Natural killer cell (primary cell): ENCODE measurements at places on chromosomes 5 and 9. TPM values are rescaled to one million over a fixed set of nuclear protein-coding genes. Genes with fewer than 3 reads are reported as not detected.

Gene C5orf58
- not detected for total RNA-seq

Gene B4GALT7
- total RNA-seq: 28.7 TPM

DNA sequence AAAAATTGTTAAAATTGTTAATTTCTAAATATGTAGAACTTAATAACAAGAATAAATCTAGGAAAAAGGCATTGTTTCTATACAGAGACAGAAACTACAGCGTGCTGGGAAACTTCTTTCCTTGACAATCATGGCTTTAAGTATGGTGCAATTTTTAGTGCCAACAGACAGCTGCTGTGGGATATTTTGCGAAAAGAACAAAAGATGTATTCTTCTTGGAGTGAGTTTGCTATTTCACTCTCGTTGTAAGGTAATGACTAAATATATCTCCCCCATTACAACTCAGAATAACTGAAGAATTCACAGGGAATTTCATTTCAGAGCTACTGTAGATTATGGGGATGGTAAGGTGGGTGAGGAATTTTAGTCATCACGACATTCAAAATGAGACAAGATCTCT, 2055.0 kb upstream of the ACO1 start:
- no peak for DNase-seq

Gene OR13C9
- not detected for total RNA-seq

Gene LEAP2
- total RNA-seq: 0.70 TPM

GRCh38 chr9:76374783-76375559, 19.3 kb downstream of the RFK start:
- no peak for DNase-seq

DNA sequence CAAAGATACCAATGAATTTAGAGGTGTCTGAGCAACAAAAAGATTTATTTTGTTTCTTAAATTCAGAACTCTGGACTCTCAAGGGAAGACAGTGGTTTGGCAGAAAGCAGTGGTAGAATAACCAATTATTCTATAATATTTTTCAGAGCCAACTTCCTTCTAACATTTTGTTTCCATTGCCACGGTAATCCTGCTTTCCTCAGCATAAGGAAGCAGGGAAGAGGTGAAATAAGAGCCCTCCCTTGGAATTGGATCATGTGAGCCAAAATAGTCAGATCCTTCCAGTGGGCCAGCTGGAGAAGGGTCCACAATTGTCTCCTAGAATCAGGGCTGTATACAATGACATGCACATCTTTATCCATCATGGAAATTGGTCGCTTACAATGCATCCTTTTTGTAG, 130.0 kb upstream of the MAP1B start:
- no peak for DNase-seq

DNA sequence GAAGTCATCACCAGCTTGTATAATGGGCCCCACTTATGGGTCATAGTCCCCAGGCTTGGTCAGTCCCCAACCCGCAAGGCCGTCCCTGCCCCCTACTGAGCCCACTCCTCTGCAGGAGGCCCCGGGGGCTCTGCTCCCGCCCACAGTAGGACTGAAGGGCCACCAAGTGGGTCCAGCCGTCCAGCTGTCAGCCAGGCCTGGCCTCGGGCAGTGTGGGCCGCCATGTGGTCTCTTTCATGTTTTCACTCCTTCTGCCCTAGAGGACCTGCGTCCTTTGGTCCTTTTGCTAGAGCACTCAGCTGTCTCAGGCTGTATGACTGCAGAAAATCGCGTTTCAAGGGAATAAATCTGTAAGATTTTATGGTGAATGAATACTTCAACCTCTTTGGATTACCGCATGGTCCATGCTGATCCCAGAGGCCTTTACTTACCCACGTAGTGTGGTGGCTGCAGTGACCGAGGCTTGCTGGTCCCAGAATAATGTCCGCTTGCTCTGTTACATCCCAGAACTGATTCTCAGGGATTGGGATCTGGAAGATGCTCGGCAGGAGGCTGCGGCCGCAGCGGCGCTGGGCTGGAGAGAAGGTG, 105.7 kb upstream of the FAM120A start:
- no peak for DNase-seq

DNA sequence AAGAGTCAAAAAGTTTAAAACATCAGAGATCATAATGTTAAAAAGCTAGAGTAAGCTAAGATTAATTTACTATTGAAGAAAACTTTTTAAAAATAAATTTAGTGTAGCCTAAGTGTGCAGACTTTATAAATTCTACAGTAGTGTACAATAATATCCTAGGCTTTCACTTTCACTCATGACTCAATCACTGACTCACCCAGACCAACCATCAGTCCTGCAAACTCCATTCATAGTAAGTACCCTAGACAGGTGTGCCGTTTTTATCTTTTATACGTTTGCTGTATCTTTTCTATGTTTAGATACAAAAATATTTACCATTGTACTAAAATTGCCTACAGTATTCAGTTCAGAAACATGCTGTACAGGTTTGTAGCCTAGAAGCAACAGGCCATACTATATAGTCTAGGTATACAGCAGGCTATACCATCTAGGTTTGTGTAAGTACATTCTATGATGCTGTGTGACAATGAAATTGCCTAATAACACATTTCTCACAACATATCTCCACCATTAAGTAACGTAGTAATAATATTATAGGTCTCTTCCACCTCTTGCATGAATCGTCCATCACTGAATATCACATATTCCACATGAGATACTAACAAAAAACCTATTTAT, 59.2 kb downstream of the MEGF9 start:
- DNase-seq: no peak

DNA sequence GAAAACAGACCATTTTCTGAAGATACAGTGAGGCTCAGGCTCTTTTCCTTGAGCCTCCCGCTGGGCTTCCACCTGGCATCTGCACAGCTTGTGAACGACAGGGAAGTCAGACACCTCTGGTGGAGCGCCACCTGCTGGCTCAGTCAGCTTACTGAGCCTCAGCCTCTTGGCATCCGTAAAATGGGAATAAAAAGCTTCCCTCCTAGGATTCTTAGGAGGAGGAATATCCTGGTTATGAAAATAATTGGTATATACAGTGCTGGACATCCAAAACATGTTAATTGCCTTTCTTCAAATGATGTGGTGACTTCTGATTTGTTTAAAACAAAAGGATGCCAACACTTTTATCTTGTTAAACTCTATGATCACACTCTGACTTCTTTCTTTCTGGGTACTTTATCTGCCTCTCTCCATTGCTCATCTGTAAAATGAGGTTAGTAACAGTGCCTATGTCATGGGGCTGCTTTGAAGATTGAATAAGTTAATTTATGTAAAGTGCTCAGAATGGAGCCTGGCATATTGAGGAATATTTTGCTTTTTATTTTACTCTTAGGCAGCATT, 67.5 kb downstream of the MAMDC2 start:
- DNase-seq: peak; percentile 35

GRCh38 chr5:61657686-61658085, 325.6 kb downstream of the ZSWIM6 start:
- DNase-seq: no peak

- DNase-seq: no peak
Observed at GRCh38 chr5:33462456-33462855, 21.7 kb downstream of the TARS1 start.

- DNase-seq: no peak
Observed at GRCh38 chr5:125291447-125291846, 545.0 kb upstream of the ZNF608 start.

DNA sequence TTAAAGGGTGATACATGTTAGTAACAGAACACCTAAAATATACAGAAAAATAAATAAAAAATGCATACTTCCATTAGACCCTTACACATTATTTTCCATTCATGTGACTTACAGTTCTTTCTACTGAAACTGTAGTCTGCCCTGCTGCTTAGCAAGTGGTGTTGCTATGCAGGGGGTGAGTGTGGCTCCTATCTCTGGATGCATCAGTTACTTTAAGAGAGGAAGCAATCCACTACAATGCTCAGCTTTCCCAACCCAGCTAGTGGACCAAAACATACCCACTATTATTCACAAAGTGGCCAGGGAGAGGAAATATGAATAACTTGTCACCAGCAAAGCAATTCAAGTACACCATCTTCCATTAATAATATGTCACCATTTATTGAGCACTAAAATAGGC, 121.8 kb downstream of the DOCK2 start:
- no peak for DNase-seq

Gene CRB2
- not detected for total RNA-seq

Gene RAD50
- 31.2 TPM for total RNA-seq

Gene PLCXD3
- total RNA-seq: not detected

DNA sequence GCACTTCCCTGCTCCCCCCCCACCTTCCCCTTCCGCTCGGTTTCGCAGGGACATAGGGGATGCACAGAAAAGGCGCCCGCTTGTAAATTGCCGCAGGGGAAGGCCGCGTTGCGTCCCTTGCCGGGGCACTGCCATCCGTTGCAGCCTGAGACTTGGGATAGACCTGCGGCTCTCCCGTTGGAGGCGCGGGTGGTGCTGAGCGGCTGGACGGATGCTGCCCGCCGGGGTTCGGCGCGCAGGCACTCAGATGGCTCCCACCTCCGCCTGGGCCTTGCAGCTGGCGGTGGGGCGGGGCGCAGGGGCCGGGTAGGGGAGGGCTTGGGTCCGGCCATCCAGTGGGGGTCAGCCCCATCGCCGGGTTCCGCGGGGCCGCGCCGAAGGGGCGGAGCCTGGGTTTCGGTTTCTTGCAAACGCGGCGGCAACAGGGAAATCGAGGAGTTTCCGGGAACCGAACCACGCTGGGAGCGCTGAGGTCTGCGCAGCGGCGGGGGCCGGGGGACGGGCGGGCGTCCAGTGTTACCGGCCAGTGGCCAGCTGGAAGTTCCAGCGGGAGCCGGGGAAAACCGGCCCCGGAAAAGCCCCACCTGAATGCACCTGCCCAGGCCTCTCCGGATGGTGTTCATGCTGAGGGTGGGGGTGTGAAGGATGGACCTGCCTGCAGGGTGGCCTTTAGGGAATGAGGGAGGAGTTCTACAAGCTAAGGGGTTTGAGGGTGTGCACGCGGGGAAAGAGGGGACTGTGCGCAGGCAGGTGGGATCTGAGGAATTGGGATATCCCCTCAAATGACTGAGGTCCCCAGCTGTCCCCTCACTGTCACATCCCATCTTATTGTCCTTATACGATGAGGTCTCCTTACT, 6.3 kb upstream of the IRF1 start:
- peak; percentile 75 for DNase-seq

Gene GLRA1
- total RNA-seq: not detected

DNA sequence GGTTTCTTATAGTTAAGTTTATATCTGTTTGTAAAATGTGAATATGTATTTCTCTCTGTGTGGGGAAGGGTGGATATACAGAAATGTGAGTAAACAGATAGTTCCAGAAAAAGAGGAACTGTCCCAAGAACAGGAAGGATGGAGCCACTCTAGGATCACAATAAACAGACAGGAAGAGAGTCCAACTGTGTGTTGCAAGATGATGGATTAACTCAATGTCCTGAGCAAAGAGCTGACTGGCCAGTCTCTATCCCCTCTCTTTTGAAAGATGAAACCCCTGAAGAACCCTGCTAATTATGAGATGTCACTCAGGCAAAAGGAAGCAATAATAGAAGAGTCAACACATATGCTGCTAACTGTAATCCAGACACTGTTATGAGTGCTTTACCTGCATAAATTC, 202.7 kb downstream of the SEMA6A start:
- no peak for DNase-seq

Gene IRX1
- not detected for total RNA-seq

GRCh38 chr9:20854444-20854843, 170.4 kb downstream of the FOCAD start:
- no peak for DNase-seq

DNA sequence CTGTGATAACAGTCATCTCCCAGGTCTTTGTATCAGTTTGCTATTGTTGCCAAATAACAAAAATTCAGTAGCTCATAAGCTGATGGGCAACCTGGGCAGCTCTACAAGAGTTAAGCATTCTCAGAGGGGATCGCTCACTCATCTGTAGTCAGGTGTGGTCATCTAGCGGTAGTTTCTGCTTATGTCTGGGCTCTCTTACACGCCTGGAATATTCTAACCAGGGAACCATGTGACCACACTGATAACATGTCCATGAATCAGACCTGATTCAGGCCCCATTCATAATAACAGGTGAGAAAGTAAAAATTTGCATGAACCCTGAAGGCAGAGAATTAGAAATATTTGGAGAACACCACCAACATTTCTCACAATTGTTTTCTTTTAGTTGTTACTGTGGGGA, 576.1 kb downstream of the SLCO4C1 start:
- no peak for DNase-seq

Gene LECT2
- not detected for total RNA-seq

DNA sequence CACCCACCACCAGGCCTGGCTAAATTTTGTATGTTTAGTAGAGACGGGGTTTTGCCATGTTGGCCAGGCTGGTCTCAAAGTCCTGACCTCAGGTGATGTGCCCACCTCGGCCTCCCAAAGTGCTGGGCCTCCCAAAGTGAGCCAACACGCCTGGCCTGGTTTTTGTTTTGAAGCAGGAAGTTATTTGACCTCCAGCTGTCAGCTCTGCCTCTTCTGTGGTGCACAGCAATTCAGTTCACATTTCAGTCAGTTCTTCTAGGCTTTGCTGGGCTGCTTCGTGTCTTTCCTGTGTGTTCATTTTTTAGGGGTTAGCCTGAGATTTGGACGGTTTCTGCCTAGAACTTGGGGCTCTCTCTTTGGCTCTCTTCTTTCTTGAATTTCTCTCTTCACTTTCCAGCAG, 8.9 kb downstream of the LCN1 start:
- DNase-seq: no peak

DNA sequence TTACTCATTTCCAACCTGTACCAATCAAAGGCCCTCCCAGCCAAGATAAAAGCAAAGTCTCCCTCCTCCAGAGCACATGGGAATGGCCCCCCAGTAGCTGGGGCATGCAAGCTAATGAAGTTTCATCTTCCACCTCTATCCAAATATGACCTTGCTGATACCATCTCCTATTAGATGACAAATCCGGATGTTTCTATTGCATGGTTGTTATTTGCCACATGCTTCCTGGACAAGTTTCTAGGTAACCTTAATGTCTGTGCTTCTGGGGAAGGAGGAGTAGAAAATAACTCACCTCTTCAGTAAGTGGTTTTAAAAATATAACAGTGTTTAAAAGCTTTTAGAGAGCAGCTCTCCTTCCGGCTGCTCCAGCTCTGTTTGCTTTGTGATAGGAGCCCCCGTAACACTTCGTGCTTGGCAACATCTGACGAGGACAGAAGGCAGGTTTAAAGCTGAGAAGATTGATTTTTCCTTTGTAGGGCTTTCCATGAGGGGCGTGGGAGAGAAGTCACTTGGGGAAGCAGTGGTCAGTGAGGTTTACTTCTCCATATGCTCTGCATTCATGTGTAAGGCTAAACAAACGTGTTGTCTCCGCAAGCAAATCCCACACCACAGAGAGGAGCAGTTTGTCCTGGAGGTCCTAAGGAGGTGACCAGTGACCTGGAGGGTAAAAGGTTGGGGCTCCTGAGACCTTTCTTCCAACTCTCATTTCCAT, 40.3 kb upstream of the GLRX start:
- no peak for DNase-seq

Gene CAST
- 376 TPM for total RNA-seq
